ENCODE measurements at places on chromosomes 1 and 21.

GRCh38 chr1:96918406-96918805, 196.8 kb downstream of the PTBP2 start:
- DNase-seq: no peak

- no peak for DNase-seq
Measured at GRCh38 chr1:198647055-198647454, 8.2 kb downstream of the PTPRC start.

DNA sequence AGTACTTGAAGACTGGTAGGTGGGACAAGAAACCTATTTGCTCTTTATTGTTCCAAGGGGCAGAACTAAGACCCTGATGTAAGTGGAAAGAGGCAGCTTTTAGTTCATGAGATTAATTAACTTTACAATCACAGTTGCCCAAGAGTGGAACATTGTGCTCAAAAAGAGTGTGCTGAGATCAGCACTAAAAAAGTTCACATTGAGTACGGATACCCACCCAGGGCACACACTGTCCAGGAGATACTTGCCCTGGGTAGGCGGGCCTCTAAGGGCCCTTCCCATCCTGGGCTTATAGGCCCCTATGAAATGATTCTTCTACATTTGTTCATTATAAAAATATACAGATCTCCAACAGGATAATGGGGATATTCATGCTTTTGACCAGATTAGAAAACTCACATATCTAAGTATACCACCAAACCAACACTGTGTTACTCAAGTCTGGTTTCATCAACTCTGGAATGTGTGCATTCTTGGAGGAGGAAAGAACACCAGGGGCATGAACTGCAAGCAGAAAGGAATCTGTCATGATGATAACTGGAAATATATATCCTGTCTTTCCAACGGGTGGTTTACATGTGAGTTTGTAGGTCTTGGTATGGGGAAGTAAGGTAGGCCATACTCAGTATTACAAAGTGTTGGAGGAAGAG, 626.2 kb downstream of the SMYD3 start:
- no peak for DNase-seq

- no peak for DNase-seq
Measured at GRCh38 chr1:221916176-221916575, 174.3 kb upstream of the DUSP10 start.

DNA sequence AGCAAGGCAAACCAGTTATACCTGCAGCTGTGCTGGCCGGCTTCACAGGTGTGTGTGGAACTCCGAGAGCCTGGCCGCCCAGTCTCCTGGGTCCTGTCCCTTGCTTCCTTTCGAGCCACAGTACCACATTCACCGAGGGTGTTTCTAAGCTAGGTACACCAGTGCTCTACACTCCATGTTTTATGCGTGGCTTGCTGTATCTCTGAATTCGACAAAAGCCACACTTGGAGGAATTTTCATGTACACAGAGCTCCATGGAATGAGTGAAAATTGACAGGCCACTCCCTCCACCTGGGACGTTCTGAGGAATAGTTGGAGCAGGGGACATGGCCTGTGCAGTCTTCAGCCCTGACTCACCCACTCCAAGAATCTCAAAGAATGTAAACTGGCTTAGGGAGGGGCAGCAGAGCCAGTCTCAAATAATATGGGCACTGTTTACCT, 14.0 kb downstream of the ETS2 start:
- no peak for DNase-seq

GRCh38 chr1:74673351-74674111, at the start of gene ERICH3:
Gene ERICH3, minus strand, starts transcription at chr1:74673792. Its CDS starts 273 bp downstream, at chr1:74673519.
- DNase-seq: no peak

DNA sequence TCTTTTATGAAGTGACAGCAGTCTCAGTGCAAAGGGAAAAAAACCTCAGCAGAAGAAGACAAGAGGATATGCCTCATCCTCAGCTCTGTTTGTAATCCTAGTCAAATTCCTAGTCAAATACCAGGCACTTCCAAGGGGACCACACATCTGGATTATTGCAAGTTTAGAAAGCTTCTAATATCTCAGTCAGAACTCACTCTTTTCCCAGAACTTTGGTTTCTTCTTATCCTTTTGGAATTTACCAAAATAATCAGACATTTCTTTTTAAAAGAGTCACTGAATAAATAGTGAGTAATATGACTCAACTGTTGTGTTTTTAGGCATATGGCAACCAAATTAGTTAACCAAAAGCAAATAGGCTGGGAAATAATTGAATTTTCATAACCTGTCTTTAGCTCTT, 47.8 kb downstream of the PRRX1 start:
- DNase-seq: no peak

GRCh38 chr1:113551728-113552127, 161.4 kb downstream of the MAGI3 start:
- no peak for DNase-seq

DNA sequence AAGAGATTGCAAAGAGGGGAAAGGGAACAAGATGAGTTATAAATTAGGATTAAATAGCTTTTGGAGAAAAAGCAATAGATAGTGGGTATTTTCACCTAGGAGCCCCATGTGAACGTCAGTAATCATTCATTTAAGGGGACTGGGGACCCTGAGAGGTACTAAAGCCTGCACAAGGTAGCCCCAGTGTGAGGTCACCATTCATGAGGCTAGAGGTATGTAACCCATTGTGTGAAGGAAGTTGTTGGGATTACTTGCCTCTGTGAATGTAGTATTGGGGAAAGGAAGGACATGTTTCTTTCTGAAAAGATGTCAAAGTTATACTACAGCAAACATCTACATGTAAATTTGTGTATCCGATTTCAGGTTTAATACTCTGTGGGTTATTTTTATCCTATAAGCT, 276.8 kb downstream of the TBX15 start:
- no peak for DNase-seq

DNA sequence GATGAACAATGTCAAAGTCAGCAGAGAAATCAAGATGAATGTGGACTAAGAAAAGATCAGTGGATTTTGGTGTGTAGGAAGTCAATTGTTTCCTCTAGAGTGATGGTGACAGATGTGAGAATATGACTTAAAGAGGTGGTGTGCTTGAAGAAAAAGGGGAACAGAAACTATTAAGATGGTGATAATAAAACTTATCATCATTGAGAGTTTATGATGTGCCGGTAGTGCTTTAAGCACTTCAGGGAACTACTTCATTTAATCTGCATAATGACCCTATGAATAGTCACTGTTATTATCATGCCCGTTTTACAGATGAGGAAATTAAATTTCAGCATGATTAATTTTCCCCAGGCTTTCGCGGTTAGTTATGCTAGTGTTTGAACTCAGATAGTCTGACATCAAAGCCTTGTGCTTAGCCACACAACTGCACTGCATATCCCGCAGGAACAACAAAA, 246.9 kb upstream of the LRRC7 start:
- DNase-seq: no peak

DNA sequence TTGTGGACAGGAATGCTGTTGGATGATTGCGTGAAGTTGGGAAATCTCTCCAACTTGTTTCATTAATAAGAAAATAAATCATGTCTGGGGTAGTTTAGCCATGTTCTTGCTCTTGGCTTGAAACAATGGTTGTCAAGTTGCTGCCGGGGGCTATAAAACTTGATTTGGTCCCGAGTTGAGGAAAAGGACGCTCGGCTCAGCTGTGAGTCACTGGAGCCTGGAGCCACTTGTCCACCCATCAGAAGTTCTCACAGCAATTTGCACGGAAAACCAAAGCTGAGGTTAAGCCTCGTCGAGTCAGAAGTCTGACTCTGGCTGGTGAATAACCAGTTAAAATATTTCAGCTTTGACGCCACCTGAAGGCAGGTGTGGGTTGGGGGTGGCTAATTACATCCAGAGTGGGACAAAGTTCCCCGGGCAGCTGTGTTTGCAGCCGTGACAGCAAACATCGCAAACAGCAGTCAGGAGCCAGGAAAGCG, 19.7 kb upstream of the RIPK4 start:
- DNase-seq: no peak

DNA sequence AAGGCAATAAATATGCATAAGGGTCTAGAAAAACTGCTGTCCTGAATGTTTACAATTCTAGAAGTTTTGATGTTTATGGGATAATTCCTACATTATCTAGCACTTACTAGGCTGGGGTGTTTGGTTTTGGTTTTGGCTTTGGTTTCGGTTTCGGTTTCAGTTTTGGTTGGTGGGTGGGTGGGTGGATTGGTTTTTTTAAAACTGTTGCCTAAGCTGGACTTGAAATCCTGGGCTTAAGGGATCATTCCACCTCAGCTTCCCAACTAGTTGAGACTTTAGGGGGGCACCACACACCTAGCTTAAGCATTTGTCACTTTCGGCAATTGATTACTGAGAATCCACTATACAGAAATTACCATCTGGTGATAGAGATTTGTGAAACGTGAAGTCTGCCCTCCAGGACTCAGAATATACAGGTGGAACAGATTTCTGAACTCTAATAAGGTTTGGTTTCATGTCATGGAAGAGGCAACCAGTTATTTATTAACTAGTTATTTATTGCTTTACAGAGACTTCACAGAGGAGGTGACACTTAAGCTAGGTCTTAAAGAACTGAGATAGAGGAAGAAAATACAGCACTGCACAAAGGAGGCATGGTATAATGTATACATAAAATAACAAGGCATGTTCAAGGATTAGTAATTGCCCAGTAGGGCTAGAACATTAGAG, 69.6 kb downstream of the PIK3R3 start:
- DNase-seq: no peak

- DNase-seq: no peak
Measured at GRCh38 chr1:151294742-151295462, 12.8 kb downstream of the ZNF687 start.

- DNase-seq: no peak
Measured at GRCh38 chr1:220511785-220512184, 16.2 kb upstream of the MARK1 start.

- DNase-seq: no peak
Measured at GRCh38 chr1:41766041-41766440, 152.7 kb downstream of the HIVEP3 start.

DNA sequence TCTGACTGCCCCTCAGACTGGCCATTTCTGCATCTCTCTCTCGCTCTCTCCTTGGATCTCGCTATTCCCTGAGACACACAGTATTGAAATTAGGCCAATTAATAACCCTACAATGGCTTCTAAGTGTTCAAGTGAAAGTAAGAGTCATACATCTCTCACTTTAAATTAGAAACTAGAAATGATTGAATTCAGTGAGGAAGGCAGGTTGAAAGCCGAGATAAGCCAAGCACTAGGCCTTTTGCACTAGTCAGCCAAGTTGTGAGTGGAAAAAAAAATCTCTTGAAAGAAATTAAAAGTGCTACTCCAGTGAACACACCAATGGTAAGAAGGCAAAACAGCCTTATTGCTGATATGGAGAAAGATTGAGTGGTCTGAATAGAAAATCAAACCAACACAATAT, 51.2 kb downstream of the SLC9C2 start:
- no peak for DNase-seq

- DNase-seq: no peak
Measured at GRCh38 chr1:95115708-95116137, 1.4 kb upstream of the TLCD4 start.

GRCh38 chr1:84550826-84551225, 23.4 kb downstream of the CTBS start:
- no peak for DNase-seq

DNA sequence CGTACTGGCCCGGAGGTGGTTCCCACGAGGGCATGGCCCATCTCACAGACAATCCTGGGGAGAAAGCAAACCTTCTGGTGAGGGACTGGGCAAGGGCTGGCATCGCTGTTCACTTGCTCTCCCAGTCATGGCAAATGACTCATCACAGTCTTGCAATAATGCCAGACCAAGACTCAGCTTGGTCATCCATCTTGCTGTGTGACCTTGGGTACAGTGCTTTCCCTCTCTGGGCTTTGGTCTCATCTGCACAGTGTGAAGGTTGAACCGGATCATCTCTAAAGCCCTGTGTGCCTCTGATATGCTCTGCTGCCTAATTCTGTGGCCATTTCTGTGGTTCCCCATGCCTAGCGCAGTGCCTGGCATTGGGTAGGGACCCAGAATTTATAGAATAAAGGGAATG, 143.6 kb upstream of the CD34 start:
- DNase-seq: no peak

GRCh38 chr1:157695417-157695816, 5.2 kb downstream of the FCRL3 start:
- DNase-seq: no peak

GRCh38 chr1:156894001-156894400, 483 bp downstream of the PEAR1 start:
- no peak for DNase-seq

GRCh38 chr21:20800106-20800505, 198.1 kb upstream of the NCAM2 start:
- DNase-seq: no peak

- DNase-seq: no peak
Measured at GRCh38 chr1:179753061-179753460, 10.0 kb downstream of the FAM163A start.

- no peak for DNase-seq
Measured at GRCh38 chr1:174791863-174792262, 207.9 kb upstream of the CACYBP start.

DNA sequence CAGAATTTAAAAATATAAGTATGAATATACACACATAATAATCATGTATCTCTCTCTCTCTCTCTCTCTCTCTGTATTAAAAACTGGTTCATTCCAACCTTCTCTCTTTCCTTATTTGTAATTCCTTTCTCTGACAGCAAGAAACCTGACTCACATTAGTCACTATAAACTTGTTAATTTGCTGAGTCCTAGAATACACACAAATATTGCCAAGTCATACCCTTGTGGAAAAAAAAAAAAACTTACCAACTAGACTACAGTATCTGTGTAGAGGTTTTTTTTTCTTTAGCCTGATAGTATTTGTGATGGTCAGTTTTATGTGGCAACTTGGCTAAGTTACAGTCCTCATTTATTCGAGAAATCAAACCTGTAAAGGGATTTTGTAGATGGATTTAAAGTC, 26.3 kb upstream of the NHLH2 start:
- DNase-seq: no peak

- DNase-seq: no peak
Measured at GRCh38 chr1:117710710-117711109, 104.9 kb downstream of the TENT5C start.

DNA sequence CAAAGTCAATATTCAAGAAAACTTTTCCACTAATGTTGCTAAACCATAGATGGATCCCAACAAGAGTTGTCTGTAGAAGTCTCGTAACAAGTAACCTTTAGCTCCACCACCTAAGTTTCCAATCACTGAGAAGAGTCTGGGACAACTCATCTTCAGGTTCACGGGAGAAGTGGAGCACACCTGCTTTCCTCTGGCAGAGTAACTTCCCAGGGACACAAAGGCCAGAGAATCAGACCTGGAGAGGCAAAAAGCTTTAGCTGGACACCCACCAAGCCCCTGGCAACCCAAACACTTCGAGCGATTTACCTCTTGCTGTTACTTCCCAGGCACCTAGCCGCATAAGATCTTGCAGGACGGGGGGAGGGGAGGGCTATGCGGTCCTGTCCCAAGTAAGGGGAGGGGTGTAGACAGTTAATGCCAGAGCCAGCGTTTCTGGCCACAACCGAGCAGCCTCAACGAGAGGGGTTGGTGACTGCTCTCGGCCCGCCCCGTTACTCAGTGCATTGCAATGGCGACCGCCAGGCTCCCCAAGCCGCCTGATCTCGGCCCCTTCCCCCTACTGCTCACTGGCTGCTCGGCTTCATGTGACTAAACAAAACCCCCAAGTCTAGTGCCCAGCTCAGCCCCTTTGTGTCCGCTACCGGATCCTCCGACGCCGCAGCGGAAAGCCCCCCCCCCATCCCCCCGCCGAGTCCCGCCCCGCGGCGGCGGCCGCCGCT, 709 bp downstream of the ZNF644 start:
- DNase-seq: no peak

Measured in GM12891 (cell line).